Spleen (tissue), 13 donors: ENCODE measurements at places on chromosomes 5 and 9. TPM values are rescaled to one million over a fixed set of nuclear protein-coding genes. Genes with fewer than 3 reads are reported as not detected.
A peak's percentile ranks its signal among the peaks of the same experiment; 100 is the strongest.

DNA sequence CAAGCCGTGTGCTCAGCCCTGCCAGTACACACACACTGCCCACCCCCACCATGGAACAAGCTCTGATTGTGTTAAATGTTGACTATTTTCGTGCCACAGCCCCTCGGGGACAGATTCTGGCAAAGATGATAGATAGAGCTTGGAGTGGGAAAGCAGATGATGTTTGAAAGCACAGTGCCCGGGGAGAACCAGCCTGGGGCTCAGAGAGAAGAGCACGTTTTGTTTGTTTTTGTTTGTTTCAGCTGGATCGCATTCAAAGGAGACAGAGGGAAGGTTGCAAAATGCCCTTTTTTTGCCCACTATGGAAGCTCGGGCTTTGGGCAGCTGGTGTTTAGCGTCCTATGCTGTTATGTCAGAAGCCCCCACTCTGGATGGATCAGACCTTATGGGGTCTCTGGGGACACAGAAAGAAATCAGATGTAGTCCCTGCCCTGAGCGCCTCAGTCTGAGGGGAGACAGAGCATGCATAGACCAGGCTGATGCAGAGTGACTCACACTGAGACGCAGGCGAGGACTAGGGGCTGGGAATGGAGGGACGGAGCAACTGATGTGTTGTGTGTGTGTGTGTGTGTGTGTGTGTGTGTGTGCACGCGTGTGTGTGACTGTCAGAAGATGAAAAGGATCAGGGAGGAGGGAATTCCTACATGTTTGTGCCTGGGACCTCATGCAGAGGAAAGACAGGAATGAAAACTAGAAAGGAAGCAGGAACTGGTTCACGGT, 229.7 kb downstream of the MELK start:
- no peaks in the 10 kb centered on the region for H3K4me1 ChIP-seq
- DNase-seq: no peak
- H3K4me3 ChIP-seq: no peak overlapping the region
- H3K27me3 ChIP-seq: no peaks in the 10 kb centered on the region

DNA sequence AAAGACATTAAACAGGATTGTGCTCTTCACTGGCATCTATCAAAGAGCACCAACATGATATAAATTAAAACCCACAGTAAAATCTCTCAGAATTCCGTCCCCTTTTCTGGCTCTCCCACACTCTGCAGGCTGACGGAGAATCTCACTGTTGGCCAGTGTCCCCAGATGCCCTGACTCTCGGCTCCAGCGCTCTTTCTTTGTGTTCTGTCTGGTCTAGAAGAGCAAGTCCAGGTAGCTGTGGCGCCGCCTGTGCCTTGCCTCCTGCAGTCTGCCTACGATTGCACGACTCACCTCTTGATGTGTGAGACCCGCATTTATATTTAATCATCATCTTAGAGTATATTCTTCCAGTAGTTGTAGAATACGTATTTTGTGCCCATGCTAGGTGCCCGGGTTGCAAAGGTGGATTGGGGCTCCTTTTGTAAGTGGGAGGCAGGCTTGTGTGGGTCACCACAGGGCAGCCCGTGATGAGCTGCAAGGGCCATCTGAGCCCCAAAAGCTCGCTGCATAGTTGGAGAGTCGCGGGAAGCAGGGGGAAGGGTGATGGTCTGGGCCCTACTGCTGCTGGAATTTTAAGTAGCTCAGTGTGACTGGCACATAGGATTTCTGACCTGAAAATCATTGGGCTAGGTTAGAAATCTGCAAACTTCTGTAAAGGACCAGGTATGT, 55.6 kb downstream of the EHMT1 start:
- peaks cover 15% of the 10 kb centered on the region for H3K4me1 ChIP-seq
- no peak overlapping the region for H3K4me3 ChIP-seq
- no peaks in the 10 kb centered on the region for H3K27me3 ChIP-seq
- no peaks in the 10 kb centered on the region for H3K36me3 ChIP-seq
- peak; percentile 45 for DNase-seq

- H3K4me1 ChIP-seq: no peaks in the 10 kb centered on the region
- H3K4me3 ChIP-seq: no peak overlapping the region
- H3K27me3 ChIP-seq: no peaks in the 10 kb centered on the region
- DNase-seq: no peak
- no peak overlapping the region for H3K27ac ChIP-seq
- H3K36me3 ChIP-seq: no peaks in the 10 kb centered on the region
Measured at GRCh38 chr5:170848033-170848432, 13.8 kb upstream of the RANBP17 start.

DNA sequence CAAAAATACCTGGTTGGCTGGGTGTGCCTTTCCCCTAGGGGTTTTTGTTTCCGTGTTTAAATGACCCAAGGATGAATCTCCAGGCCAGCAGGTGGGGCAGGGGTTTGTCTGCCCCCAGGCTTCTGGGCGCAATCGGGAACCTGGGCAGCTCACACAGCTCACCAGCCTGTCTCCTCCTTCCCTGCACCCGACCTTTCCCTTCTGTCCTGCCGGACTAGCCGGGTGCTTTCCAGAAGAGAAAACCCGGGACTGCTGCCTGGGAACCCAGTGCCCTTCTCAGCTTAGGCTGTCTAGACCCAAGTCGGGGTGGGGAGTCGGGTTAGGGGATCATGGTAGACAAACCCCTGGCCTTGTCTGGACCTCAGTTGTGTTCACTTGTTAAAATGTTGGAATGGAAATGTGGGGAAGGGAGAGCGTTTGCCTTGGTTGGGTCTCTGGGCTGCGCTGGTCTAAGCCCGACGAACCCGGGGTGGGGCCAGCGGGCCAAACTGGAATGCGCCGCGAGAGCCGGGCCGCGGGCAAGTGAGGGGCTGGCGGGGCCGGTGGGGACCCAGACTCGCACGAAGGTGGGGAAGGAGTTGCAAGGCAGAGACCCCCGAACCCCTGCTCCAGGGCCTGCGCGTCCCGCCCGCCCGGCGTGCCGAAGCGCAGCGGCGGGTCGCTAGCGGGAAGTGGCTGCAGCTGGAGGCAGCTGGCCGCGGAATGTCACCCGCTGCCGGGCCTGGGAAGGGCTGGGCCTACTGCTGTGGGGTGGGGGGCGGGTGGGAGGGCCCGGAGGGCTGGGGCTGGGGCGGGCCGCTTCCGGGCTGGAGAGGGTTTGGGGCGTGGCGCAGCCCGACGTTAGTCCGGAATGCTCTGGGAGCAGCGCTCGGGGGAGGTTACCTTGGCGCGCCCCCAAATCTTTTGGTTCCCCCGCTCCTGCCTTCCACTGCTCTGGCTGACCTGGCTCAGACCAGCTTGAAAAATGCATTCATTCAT, 84.6 kb downstream of the DAB2IP start:
- DNase-seq: peak; percentile 83
- H3K27ac ChIP-seq: peak overlapping the region; percentile 48
- H3K4me1 ChIP-seq: peaks cover 23% of the 10 kb centered on the region
- H3K27me3 ChIP-seq: no peaks in the 10 kb centered on the region

BDP1 gene
- total RNA-seq: 35.0 TPM

- H3K36me3 ChIP-seq: no peaks in the 10 kb centered on the region
- no peak overlapping the region for H3K4me3 ChIP-seq
- H3K27ac ChIP-seq: no peak overlapping the region
- no peak for DNase-seq
Measured at GRCh38 chr9:101139082-101139481, 110.6 kb downstream of the PLPPR1 start.

GRCh38 chr9:136625101-136626065, 37.3 kb upstream of the EGFL7 start:
- H3K27ac ChIP-seq: no peak overlapping the region
- H3K4me3 ChIP-seq: no peak overlapping the region
- peaks cover 4% of the 10 kb centered on the region for H3K27me3 ChIP-seq
- H3K4me1 ChIP-seq: peaks cover 84% of the 10 kb centered on the region
- H3K36me3 ChIP-seq: no peaks in the 10 kb centered on the region
- peak; percentile 85 for DNase-seq
